ENCODE measurements at places on chromosomes 4 and X.

- no peaks in the 10 kb centered on the region for H3K4me1 ChIP-seq
- H3K4me3 ChIP-seq, result no peak overlapping the region
- no peaks in the 10 kb centered on the region for H3K27me3 ChIP-seq
- H3K36me3 ChIP-seq, result no peaks in the 10 kb centered on the region
- no peak for DNase-seq
Observed at GRCh38 chr4:36363024-36363423, 81.6 kb downstream of the DTHD1 start.

GRCh38 chr4:2295900-2296442, 34.1 kb upstream of the MXD4 start:
- no peak for DNase-seq
- no peak overlapping the region for H3K27ac ChIP-seq
- peaks cover 3% of the 10 kb centered on the region for H3K36me3 ChIP-seq
- H3K4me3 ChIP-seq, result no peak overlapping the region
- H3K27me3 ChIP-seq, result no peaks in the 10 kb centered on the region

- peaks cover 9% of the 10 kb centered on the region for H3K36me3 ChIP-seq
- no peak overlapping the region for H3K27ac ChIP-seq
- no peak overlapping the region for H3K4me3 ChIP-seq
- DNase-seq, result no peak
Observed at GRCh38 chrX:15790769-15791290, 546 bp downstream of the ZRSR2 start.

DNA sequence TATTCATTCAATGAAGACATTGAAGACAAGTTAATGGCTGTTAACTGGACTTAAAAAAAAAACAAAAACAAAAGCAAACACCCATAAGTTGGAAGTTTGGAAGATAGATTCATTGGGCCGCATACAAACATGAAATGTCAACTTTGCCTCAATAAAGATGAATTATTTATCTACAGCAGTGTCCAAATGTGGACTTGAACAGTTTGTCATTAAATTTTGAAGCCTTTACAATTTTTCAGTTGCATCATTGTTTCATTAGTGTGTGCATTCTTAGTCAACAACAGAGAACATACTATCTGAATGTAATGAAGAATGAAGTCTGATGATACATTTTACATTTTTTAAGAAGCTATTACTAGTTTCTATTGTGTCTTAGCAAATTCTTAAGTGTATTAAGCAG, 152.1 kb downstream of the SLIT2 start:
- DNase-seq, result no peak
- no peaks in the 10 kb centered on the region for H3K27me3 ChIP-seq
- no peak overlapping the region for H3K4me3 ChIP-seq
- no peak overlapping the region for H3K27ac ChIP-seq
- H3K4me1 ChIP-seq, result no peaks in the 10 kb centered on the region

- no peak overlapping the region for H3K4me3 ChIP-seq
- DNase-seq, result no peak
- H3K27ac ChIP-seq, result no peak overlapping the region
- H3K4me1 ChIP-seq, result no peaks in the 10 kb centered on the region
- H3K27me3 ChIP-seq, result peaks cover 5% of the 10 kb centered on the region
Observed at GRCh38 chr4:169136330-169136729, 126.3 kb upstream of the CBR4 start.

DNA sequence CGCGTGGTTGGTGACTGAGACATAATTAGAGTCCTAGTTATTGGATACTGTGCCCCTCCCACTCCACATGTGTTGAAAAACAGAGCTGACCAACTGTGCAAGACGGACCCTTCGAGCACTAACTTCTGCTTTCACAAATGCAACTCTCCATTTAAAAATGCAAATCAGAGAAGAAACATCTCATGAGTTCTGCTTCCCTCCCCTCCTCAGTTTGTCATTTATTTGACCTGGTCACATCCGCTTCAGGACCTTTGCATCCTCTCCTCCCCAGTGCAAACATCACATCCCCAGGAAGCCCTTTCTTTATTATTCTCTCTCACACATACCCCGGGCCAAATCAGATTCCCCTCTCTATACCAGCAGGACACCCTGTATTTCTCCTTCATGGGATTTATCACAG, 38.1 kb upstream of the NOCT start:
- H3K4me3 ChIP-seq, result no peak overlapping the region
- H3K36me3 ChIP-seq, result no peaks in the 10 kb centered on the region
- no peak overlapping the region for H3K27ac ChIP-seq
- no peaks in the 10 kb centered on the region for H3K27me3 ChIP-seq
- no peaks in the 10 kb centered on the region for H3K4me1 ChIP-seq
- DNase-seq, result no peak

- no peaks in the 10 kb centered on the region for H3K36me3 ChIP-seq
- H3K27me3 ChIP-seq, result no peaks in the 10 kb centered on the region
- no peak overlapping the region for H3K27ac ChIP-seq
- no peak overlapping the region for H3K4me3 ChIP-seq
- DNase-seq, result no peak
Observed at GRCh38 chr4:183154701-183155391, 55.8 kb downstream of the WWC2 start.

- no peak overlapping the region for H3K27ac ChIP-seq
- no peak for DNase-seq
- no peak overlapping the region for H3K4me3 ChIP-seq
Observed at GRCh38 chr4:37561803-37562207, 124.4 kb downstream of the RELL1 start.

GRCh38 chrX:153933748-153934147, 1.1 kb downstream of the NAA10 start:
- H3K27me3 ChIP-seq, result peaks cover 13% of the 10 kb centered on the region
- peak overlapping the region; percentile 19 for H3K27ac ChIP-seq
- peaks cover 39% of the 10 kb centered on the region for H3K4me1 ChIP-seq
- peak overlapping the region; percentile 80 for H3K4me3 ChIP-seq
- no peak for DNase-seq

GRCh38 chrX:23900220-23900797, 7.4 kb downstream of the APOO start:
- H3K4me1 ChIP-seq, result peaks cover 6% of the 10 kb centered on the region
- H3K27ac ChIP-seq, result no peak overlapping the region
- peaks cover 10% of the 10 kb centered on the region for H3K27me3 ChIP-seq

DNA sequence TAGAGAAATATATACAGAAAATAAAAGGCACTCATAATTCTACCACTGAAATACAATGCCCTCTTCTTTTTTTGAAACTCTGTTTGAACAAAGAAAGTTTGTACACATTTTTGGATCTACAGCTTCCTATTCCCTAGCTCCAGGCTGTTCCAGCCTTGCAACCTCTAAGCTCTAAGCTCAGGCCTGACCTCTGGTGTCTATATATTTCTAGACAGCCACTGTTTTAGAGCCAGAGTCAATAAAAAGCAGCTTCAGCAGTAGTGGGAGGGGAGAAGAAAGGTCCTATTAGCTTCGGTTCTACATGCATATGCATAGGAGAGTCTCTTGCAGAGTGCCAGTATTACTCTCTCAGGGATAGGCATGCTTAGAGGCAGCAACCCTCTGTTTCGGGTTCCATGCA, 39.7 kb downstream of the CLDN2 start:
- peaks cover 14% of the 10 kb centered on the region for H3K27me3 ChIP-seq
- no peak for DNase-seq
- no peaks in the 10 kb centered on the region for H3K4me1 ChIP-seq
- no peak overlapping the region for H3K4me3 ChIP-seq
- H3K27ac ChIP-seq, result no peak overlapping the region
- peaks cover 3% of the 10 kb centered on the region for H3K36me3 ChIP-seq

GRCh38 chr4:108560616-108561015, 59.8 kb upstream of the RPL34 start:
- DNase-seq, result no peak
- H3K4me3 ChIP-seq, result no peak overlapping the region
- no peak overlapping the region for H3K27ac ChIP-seq
- H3K27me3 ChIP-seq, result no peaks in the 10 kb centered on the region
- H3K36me3 ChIP-seq, result peaks cover 3% of the 10 kb centered on the region
- peaks cover 7% of the 10 kb centered on the region for H3K4me1 ChIP-seq

DNA sequence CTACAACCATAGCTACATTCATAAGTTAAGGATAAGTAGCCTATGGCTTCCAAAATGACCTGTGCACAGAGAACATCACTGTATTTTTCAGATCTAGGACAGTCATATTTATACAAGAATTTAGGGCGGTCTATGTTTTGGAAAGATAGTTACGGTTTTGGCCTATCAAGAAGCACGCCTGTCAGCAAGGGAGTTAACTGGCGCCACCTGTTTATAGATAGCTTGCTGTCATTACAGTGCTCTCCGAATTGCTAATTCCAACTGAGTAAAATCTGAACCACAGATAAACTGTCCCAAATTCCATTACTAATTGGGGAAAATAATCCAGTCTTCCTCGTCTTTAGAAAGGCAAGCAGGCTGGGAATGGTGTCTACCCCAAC, 646 bp downstream of the ABCB7 start:
- peak overlapping the region; percentile 92 for H3K4me3 ChIP-seq
- peak overlapping the region; percentile 99 for H3K27ac ChIP-seq
- H3K4me1 ChIP-seq, result peaks cover 48% of the 10 kb centered on the region
- no peaks in the 10 kb centered on the region for H3K36me3 ChIP-seq

DNA sequence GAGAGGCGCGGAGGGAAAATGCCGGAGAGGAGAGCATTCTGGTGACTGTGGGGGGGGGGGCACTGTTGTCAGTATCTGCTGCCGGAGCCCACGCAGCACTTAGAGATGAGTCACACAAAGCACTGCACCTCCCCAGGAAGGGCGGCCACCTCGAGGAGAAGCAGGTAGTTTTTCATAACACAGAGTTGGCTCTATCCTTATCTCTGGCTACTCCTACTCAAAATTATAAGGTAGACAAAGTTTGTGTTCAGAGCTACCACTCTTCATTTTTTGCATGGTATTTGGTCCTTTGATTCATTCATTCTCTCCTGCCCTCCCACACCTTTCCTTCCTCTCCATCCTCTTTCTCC, 76.2 kb upstream of the SCOC start:
- no peak overlapping the region for H3K4me3 ChIP-seq
- H3K4me1 ChIP-seq, result peaks cover 8% of the 10 kb centered on the region
- H3K36me3 ChIP-seq, result no peaks in the 10 kb centered on the region
- H3K27ac ChIP-seq, result no peak overlapping the region
- peaks cover 3% of the 10 kb centered on the region for H3K27me3 ChIP-seq

- DNase-seq, result no peak
- H3K27ac ChIP-seq, result no peak overlapping the region
- no peak overlapping the region for H3K4me3 ChIP-seq
- no peaks in the 10 kb centered on the region for H3K27me3 ChIP-seq
Observed at GRCh38 chr4:95835672-95836071, 4.2 kb upstream of the PDHA2 start.

DNA sequence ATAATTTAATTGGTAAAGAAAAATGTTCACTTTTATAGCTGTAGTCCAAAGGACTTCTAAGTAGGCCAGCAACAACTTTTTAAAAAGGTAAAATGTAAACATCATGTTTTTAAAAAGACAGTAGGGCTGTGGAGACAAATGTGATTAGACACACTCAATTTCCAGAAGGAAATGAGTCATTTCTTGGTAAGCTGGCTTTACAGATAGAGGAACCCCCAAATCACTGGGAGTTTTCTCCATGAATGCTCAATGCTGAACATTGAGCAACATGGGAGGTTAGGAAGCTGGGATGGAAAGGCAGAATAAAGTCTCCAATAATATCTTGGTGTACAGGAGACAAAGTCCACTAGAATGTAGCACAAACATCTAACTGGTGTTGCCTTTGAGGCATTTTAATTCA, 121.3 kb downstream of the NWD2 start:
- H3K27ac ChIP-seq, result no peak overlapping the region
- DNase-seq, result no peak
- H3K27me3 ChIP-seq, result peaks cover 9% of the 10 kb centered on the region
- no peaks in the 10 kb centered on the region for H3K4me1 ChIP-seq
- H3K36me3 ChIP-seq, result no peaks in the 10 kb centered on the region
